Pulmonary artery endothelial cell (primary cell): ENCODE measurements at places on chromosomes 2 and 18. TPM values are rescaled to one million over a fixed set of nuclear protein-coding genes. Genes with fewer than 3 reads are reported as not detected.

DNA sequence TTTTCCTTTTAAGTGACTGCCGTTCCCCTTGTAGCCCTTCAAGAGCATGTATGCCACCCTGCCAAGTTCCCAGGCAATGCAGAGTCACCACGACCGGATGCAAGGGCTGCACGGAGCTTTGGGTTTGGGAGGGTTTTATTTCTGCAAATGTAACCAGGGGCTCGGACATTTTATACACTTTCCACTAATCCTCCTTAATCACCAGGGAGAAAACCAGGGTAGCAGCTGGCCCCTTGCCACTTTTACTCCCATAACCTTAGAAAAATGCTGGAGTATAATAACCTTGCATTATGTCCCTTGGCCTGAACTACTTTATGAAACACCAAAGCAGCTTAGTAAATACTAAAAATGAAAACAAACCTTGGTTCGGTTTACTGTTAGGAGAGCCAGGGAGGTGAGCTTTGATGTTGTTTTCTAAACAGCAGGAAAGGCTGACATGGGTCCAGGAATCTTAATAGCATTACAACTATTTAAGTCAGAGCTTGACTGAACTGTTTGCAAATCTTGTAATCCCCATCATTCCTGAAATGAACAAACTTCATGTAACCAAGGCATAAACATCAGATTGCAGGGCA, 152.8 kb upstream of the RIOK3 start:
- no peak for DNase-seq

- DNase-seq, result no peak
These were observed 240.8 kb downstream of the ZEB2 start for GRCh38 chr2:144279165-144279564.

- no peak for DNase-seq
These were observed 477.8 kb upstream of the ETAA1 start for GRCh38 chr2:66919286-66919685.

GRCh38 chr2:74390606-74391005, 10.5 kb upstream of the DCTN1 start:
- DNase-seq, result no peak

DNA sequence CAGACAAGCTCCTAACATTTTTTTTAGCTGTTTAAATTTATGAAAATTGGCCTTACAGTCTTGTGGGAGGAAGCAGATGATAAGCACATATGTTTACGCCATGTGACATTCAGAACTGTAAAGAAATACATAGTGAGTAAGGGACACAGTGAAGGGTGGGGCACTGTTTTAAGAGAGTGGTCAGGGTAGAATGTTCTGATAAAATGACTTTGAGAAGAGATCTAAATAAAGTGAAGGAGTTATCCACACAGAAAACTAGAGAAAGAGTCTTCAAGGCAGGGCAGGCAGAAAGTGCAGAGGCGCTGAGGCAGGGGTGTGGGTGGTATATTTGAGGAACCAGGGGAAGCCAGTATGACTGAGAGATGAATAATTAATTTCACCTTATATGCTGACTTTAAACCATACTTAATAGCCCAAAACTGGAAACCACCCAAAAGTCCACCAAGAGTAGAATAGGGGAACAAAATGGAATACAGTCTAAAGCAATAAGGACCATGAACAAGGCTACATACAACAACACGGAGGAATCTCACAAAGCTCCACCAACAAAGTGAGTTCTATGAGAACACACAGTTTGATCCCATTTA, 8.6 kb downstream of the MREG start:
- DNase-seq, result no peak

- DNase-seq, result no peak
These were observed 58.1 kb upstream of the TMEM182 start for GRCh38 chr2:102703748-102704147.

The VIT gene
- total RNA-seq, result 0.46 and 0.66 TPM in 2 replicates

The CRYGD gene
- not detected in 2 replicates for total RNA-seq

The SNRNP27 gene
- total RNA-seq, result 25.5 and 42.0 TPM in 2 replicates

The ALPI gene
- total RNA-seq, result not detected in 2 replicates

The TTR gene
- not detected in 2 replicates for total RNA-seq

The UGT1A7 gene
- total RNA-seq, result not detected in 2 replicates
